ENCODE measurements at places on chromosomes 13 and 19.

- DNase-seq, result no peak
Observed at GRCh38 chr19:4414800-4415321, 12.4 kb downstream of the CHAF1A start.

GRCh38 chr13:99997702-99998214 is 16.2 kb downstream of the ZIC2 start:
- no peak for DNase-seq

DNA sequence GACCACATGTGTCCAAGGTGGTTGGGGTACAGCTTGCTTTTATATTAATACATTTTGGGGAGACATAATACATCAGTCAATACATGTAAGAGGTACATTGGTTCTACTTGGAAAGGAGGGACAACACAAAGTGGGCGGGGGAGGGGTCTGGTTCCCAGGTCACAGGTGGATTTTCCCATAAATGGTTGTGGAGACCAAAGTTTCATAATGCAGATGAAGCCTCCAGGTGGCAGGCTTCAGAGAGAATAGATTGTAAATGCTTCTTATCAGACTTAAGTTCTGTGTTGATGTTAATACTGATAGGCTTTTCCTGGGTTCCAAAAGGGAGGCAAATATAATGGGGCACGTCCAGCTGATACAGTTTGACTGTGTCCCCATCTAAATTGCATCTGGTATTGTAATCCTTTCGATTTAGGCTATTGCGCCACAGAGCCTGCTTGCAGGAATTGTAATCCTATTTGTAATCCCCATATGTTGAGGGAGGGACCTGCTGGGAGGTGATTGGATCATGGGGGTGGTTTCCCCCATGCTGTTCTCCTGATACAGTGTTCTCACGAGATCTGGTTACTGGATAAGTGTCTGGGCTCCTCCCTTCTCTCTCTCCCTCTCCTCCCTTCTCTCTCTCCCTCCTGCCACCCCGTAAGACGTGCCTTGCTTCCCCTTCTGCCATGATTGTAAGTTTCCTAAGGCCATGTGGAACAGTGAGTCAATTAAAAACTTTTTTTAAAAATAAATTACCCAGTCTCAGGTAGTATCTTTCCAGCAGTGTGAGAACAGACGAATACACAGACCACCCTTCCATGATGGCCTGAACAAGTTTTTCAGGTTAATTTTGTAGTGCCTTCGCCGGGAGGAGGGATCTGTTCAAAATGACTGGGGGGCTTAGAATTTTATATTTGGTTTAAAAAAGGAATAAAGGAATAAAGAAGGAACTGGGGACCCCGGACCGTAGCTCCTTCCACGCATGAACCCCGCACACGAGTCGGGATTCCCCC is 44.9 kb downstream of the ZNF823 start:
- DNase-seq, result no peak

DNA sequence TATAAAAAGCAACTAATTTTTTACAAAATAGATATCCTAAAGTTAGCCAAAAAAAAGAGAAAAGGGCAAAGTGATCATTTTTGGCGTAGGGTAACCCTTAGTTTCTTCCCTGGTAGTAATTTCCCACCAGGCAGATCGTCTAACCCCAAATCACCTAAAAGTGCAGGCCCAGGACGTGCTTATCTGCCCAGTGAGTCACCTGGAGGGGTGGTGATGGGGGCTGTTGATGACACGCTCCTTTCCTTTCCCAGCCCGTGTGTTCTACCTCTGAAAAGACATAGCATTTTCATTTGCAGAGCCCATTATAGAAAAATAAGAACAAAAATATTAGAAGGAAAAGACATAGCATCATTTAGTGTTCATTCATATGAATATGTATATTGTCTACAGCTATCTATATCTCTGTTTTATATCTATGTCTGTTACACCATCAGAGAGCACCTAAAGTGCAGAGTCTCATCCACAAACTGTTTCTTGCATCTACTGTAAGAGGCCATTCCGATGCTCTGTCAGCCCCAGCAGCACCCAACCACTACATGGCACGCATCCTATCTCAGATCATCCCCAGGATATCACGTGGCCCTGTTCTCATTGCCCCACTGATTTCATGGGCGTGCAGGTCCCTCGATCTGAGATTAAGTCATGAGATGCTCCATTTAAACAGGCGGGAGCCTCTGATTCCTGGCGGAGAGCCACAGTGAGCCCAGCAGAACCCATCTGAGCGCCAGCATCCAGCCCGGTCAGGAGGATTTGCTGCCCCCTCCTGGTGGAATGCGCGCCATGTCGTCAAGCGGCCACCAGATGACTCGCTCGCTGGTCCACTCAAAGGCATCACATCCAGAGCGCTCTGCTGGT is 8.5 kb upstream of the LILRB3 start:
- peak; percentile 76 for DNase-seq

- no peak for DNase-seq
Observed at GRCh38 chr13:23928985-23929384, 31.7 kb upstream of the C1QTNF9B start.

DNA sequence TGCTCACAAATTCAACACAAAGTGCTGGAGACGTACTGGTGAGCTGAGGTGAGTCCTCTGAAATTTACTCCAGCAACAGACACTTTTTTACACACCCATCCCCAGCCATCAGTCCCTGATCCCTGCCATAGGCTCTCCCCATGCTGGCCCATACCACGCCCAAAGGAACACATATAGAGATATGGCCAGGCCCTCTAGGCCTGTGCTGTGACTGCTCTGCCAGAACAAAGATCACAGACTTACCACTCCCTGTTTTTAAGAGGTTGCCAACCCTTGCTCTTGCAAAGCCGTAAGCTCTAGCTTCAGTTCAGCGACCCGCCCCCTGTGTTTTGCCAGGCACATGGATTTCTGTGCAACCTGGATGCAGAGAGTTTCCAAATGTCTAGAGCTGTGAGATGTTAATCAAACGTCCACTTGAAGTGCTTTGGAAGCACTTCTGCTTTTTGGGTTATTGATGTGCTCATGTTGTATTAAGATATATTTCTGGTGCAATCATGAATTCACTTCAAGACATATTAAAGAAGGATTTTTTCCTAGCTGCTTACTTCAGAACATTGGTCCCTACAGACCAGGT is 59.7 kb downstream of the DLEU7 start:
- no peak for DNase-seq

DNA sequence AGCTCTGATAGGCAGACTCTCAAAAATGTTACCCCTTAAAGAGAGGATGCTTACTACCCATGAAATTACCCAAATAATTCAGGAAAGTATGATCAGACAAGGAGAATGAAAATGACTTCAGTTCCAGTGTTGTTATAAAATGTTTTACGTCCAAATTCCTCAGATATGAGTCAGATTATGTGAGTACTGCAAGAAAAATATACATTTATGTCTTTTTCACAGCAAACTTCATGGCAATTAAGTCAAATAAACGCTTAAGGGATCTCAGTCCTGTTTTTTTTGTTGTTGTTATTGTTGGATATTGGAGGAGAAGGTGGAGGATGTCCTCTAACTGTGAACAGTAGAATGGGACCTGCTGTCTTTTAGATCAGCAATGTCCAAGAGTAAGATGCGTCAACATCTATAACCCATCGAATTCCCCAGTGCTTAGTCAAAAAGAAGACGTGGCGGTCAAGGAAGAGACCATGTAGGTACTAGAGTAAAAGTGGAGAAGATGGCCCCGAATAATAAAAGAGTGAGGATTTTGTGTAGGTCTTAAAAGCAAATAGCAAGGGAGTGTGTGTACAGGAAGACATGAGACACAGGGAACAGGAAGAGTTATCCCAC is 215.4 kb upstream of the IRS2 start:
- no peak for DNase-seq

GRCh38 chr19:35308910-35309309 is 16.9 kb downstream of the MAG start:
- DNase-seq, result no peak

DNA sequence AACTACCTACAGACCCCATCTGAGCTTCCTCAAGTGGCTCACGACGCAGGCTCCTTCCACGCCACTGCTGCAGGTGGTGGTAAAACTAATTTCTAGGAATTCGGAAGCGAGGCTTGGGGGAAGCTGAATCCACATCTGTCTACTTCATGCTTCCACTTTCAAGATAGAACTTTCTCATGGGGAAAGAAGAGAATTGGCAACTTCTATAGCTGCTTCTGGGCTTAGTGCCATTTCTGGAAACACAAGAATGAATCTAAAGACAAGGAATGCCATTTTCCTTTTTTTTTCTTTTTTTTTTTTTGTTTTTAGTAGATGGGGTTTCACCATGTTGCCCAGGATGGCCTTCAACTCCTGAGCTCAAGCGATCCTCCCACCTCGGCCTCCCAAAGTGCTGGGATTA is 2.8 kb upstream of the NLRP12 start:
- no peak for DNase-seq

- no peak for DNase-seq
Observed at GRCh38 chr13:99972190-99972731, 694 bp upstream of the ZIC5 start.

- no peak for DNase-seq
Observed at GRCh38 chr19:5282901-5283300, 57.7 kb downstream of the PTPRS start.

GRCh38 chr13:113405481-113406300 is 41.8 kb upstream of the GRTP1 start:
- DNase-seq, result no peak

GRCh38 chr13:109812382-109812781 is 26.0 kb upstream of the IRS2 start:
- no peak for DNase-seq

- DNase-seq, result no peak
Observed at GRCh38 chr19:8569066-8569771, 8.0 kb downstream of the MYO1F start.

DNA sequence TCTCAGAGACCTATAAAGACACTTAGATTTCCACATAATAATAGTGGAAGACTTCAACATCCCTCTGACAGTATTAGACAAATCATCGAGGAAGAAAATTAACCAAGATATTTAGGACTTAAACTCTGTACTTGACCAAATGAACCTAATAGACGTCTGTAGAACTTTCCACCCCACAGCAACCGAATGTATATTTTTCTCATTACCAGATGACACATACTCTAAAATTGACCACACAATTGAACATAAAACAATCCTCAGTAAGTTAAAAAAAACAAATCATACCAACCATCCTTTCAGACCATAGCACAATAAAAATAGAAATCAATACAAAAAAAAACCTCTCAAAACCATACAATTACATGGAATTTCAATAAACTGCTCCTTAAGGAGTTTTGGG is 201.0 kb downstream of the POSTN start:
- no peak for DNase-seq

DNA sequence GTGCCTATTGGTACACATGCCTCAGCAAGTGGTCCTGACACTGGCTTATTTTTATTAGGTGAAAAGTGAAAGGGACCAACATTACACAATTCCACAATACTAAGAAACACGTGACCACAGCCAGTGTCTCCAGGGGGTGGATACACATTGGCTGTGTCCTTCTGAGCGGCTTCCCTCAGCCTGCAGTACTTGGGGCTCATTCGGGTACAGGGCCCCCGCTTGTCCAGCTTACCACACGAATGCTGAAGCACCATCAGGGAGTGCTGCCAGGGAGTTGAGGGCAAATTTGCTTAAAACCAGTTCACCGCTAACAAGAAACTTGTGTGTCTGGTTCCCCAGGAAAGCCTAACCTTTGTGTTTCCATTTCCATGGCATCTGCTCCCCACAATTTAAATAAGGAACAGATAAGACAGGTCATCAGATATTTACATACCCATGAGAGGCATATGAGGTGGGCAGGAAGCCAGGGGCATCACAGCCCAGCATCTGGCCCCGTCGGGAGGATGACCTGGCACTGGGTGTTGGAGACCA is 23.3 kb downstream of the PBX4 start:
- no peak for DNase-seq

GRCh38 chr19:18846862-18847548 is 15.2 kb downstream of the UPF1 start:
- DNase-seq, result peak; percentile 56

DNA sequence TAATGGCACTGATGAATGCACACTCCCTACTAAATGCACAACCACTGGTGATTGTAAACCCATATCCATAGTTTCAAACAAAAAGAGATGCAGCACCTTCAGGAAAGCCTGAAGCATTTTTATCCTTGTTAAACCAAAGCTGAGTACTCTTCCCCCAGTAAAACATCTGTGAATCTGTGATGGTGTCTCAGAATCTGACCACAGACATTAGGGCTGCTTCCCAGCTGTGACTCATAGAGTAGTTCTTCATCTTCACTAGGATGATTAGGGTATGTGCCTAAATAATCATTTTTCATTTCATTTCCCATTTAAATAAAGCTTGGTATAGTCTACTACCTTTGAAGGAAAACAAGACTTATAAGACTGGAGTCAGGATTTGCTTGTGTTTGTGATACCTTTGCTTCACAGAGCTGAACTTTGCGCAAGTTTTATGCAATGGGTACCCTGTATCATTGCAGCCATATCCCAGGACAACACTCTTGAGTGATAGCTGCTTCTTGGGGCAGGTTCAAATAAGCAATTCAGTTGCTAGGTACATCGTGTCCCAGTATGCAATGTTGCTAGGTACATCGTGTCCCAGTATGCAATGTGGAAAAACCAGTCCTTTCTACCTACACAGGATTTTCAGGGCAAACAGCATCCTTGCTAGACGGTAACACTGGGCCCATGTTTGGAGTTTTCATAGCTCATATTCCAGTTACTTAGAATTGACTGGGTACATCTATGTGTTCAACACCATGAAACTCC is 277.1 kb downstream of the IRS2 start:
- DNase-seq, result no peak

GRCh38 chr13:108961542-108962125 is 332.2 kb downstream of the MYO16 start:
- no peak for DNase-seq

DNA sequence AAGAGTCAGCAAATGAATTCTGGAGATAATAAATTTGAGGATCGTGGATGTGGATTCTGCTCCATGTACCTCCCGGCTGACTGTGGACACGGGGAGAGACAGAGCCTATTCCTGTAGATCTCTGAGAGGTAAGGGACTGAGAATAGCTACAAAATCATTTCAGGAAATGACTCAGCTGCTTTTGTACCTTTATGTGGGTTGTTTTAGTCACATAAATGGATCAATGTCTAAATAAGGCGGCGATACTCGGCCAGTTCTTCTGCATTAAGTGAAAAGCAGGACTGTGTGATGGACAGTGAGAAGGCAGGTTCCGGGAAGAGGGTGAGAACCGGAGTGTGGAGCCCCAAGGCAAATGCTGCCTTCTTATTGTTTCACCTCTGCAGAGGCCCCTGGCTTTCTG is 128.1 kb downstream of the EFNB2 start:
- DNase-seq, result no peak

All from T follicular helper cell (primary cell).